ENCODE measurements at places on chromosomes 5 and 9.

- no peak for DNase-seq
Measured at GRCh38 chr5:157658893-157659292, 6.7 kb upstream of the SOX30 start.

GRCh38 chr5:62137628-62138027, 168.4 kb upstream of the KIF2A start:
- no peak for DNase-seq

DNA sequence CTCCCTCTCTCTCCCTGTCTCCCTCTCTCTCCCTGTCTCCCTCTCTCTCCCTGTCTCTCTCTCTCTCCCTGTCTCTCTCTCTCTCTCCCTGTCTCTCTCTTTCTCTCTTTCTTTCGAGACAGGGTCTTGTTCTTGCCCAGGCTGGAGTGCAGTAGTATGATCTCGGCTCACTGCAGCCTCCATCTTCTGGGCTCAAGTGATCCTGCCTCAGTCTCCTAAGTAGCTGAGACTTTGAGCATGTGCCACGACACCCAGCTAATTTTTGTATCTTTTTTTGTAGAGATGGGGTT, 14.3 kb downstream of the TRIO start:
- DNase-seq = no peak

GRCh38 chr5:45089870-45090269, 281.1 kb downstream of the MRPS30 start:
- DNase-seq = no peak

- DNase-seq = no peak
Measured at GRCh38 chr5:15001517-15001916, 129.9 kb upstream of the ANKH start.

- no peak for DNase-seq
Measured at GRCh38 chr9:78358329-78359051, 61.6 kb downstream of the PSAT1 start.

DNA sequence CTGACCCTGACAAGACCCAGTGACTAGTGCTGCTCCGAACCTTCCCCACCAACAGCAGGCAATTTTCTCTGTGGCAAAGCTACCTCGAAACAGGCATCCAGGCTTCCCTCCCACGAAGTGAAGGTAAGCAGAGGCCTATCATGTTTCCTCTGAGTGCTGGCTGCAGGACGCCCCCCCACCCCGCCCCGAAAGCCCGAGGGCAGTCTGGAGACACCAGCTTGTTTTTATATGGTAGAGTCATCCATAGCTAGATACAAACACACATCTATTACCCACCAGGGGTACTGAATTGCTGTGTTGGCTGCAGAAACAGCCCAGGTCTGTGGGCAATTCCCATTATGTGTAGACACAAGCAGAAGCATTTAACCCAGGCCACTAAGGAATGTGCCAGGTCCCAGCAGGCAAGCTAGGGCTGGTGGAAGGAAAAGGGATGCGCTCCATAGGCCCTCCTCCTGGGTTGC, 40.4 kb downstream of the LIX1 start:
- no peak for DNase-seq

- DNase-seq = peak; percentile 38
Measured at GRCh38 chr5:150411245-150411979, 1.3 kb downstream of the CD74 start.

GRCh38 chr9:110191615-110192014, 16.3 kb downstream of the C9orf152 start:
- DNase-seq = no peak

GRCh38 chr5:54909911-54910870, 75.2 kb downstream of the ESM1 start:
- no peak for DNase-seq

DNA sequence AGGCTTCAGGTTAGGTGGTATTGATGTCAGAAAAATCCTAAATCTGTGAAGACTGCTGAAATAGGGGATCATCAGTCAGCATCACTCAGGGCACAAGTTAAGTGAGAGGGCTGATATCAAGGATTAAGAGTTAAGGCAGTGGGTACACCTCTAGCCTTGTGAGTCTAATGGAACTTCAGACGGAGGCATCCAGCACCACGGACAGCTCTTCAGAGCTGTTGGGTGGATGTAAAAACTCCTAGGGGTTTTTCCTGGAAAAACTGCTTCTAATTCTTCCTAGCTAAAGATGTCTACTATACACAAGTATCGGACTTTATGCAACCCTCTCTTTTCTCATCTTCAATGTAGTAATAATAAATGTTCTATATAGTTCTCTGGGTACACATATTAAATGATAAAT, 165.9 kb downstream of the SH3GL2 start:
- DNase-seq = no peak

DNA sequence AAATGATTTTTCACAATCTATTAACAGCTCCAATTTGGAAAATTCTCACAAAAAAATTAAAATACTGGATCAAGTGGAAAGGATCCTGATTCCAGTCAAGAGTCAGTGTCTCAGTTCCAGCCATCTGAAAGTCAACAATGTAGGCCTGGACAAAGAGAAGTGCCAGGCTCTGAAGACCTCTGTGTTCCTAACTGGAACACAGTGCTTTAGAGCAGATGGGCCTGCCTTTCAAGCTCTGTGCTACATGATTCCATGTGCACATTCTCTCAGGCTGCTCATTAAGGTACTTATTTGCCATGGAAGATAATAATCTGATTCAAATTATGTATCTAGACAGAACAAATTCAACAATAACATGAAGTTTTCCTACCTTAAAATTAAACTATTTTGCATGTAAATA, 30.2 kb upstream of the ALDH1A1 start:
- no peak for DNase-seq

GRCh38 chr5:112276991-112277390, 142.1 kb downstream of the EPB41L4A start:
- DNase-seq = no peak

- DNase-seq = no peak
Measured at GRCh38 chr9:72022841-72023240, 37.6 kb downstream of the C9orf57 start.

DNA sequence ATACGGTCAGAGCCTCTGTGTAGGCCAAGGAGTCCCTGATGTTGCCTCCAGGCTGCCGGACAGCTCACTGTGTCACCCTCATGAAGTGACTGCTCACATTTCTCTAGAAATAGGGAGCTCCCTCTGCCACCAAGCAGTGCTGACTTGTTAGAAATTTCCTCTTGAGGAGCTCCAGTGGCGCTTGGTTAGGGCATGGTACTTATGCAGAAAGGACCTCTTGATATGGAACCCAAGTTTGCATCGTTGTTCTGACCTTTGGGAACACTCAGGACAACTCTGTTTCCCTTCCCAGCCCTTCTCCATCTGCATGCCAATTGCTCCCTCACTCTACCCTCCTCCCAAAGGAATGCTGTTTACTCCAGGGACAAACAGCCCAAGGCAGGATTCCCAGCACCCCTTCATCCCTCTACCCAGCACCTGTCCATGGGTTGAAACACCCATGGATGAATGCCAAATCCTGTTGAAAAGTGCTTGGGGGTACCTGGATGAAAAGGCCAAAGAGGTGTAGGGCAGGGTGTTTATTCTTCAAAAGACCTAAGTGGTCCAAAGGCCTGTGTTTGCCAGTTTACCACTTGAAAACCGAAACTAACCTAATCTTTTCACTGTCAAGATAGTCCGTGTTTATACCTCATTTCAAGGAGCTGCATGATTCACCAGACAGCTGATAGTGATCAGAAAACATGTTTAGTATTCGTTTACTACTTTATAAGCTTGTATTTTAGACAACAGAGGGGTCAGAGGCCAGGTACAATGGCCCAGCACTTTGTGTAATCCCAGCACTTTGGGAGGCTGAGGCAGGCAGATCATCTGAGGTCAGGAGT, 51.1 kb downstream of the KLF4 start:
- no peak for DNase-seq

- no peak for DNase-seq
Measured at GRCh38 chr5:74442466-74442865, 198.1 kb downstream of the ENC1 start.

DNA sequence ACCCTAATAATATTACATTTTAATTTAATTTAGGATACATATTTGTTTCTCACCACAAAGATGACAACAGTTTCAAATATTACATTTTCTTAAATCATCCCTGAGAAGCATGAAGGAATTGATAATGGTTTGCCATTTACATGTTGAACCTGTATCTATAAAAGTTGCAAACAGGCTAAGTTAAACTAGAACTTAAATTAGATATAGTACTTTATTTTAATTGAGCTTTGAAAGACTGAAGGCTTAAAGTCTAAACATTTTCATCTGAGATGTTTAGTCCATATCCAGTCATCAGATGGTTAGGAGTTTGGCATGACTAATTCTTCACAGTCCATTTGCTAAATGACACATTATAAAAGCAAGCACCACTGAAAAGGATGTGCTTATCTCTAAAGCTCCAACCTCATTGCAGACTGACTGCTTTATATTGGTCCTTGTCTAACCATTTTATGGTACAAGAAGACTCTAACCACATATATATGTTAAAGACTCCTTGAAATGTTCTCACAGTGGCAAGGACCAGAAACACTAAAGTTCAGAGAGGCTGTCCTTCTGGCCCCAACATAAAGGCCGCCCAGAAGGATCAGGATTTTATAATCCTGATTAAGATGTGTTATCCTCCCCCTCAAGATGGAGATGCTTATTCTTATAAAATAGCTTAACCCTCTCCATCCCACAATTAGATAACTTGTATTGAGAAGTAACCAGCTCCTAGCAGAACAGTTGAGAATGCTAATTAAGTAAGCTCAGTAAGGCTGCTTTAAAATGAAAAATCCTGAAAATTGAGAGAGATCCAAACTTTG, 25.8 kb downstream of the WNT8A start:
- DNase-seq = no peak

DNA sequence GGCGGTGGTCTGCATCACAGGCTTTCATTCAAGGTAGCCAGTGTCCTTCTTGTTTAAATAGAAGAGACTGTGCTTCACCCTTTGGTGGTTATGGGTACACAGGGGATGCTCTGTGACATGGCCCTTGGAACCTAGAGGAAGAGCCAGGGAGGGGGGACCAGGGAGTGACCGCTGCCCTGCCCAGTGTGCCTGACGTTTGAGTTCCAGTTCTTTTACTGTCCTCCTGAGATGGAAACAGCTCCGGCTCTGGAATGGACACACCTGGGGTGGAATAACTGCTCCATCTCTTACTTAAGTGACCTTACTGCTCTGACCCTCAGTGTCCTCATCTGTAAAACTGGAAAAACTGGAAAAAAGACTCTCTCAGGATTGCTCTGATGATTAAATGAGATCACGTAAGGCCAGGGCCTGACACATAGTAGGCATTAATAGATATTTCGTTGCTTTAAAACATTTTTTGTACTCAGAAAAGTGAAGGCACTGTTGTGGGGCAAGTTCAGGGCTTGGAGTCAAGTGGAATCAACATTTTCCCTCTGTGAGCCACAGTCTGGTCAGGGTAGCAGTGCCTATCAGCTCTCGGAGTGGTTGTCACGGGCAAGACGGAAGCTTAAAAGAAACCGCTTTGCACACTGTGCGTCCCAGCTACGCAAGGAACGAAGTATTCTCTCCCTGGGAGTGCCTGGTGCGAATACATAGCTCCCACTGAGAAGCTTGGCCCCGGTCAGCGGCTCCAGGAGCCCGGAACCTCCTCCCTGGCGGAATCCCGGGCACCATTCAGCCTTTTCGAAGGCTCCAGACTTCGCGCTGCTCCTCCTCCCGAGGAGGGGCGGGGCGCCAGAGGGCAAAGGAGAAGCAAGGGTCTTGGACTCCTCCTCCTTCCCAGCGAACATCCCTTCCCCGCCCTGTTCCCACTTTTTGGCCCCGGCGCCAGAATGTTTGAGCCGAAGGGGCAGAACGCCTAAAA, 5.8 kb downstream of the POU4F3 start:
- DNase-seq = no peak

GRCh38 chr5:73176250-73176649, 3.3 kb downstream of the TMEM174 start:
- no peak for DNase-seq

DNA sequence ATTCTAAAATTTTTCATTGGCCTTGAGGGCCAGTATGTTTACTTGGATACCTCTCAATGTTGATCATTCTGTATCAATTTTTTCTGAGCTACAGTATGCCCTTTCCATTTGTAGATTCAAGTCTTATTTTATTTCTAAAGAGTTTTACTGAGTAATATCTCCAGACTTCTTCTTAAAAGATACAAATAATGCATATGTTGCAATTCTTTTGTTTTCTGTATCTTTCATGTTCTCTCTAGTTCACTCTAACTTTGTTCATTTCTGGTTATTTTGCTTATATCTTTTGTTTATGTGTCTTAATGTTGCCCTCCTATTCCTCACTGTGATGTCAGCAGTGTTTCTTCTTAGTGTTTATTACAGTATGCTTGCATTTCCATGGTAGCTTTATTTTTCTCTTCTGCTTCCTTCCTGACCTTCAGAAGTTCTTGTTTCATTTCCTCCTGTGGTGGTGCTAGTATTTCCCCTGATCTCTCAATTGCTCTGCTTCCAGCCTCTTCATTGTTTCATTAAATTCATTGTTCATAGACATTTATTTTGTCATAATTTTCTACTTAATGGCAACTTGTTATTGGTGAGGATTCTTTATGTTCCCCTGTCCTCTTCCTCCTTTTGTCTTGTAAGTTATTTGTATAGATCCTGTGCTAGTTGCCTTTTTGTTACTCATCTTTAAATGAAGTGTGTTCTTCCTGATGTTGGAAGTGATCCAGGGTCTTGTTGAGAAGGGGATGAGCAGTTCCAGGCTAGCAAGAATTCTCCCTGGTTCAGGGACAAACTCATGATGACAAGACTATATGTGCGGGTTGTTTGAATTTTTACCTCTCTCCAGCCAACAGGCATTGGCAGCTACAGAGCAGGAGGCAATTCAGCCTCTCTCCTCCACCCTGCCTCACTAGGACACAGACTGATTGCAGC, 160.8 kb downstream of the DEPDC1B start:
- DNase-seq = no peak

DNA sequence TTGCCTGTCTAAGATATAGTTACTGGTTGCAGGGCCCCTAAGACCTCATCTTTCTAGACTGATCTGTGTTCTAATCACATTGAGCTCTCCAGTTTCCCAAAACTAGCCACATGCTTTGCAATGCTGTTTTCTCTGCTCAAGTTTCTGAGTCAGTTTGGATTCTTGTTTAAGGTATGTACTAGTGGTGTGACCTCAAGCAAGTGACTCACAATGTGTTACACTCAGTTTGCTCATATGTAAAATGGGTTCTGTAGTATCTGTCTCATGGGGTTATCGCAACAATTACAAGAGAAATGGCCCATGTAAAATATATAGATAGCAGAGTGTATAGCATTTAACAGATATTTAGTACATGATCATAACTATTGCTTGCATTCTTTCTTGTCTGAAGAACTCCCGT, 153.1 kb upstream of the ELL2 start:
- DNase-seq = no peak
